ENCODE measurements at places on chromosomes 16 and 17.
A peak's percentile ranks its signal among the peaks of the same experiment; 100 is the strongest.

GRCh38 chr17:2030779-2031163 lies 818 bp downstream of the DPH1 start:
- DNase-seq: no peak

- peak; percentile 61 for DNase-seq
Observed at GRCh38 chr16:29662729-29663015, 375 bp upstream of the SPN start.

GRCh38 chr17:13086142-13086769 lies 68.4 kb upstream of the ELAC2 start:
- no peak for DNase-seq

GRCh38 chr17:56142781-56143180 lies 10.5 kb upstream of the ANKFN1 start:
- no peak for DNase-seq

- DNase-seq: no peak
Observed at GRCh38 chr17:50640686-50641351, 6.1 kb downstream of the ABCC3 start.

DNA sequence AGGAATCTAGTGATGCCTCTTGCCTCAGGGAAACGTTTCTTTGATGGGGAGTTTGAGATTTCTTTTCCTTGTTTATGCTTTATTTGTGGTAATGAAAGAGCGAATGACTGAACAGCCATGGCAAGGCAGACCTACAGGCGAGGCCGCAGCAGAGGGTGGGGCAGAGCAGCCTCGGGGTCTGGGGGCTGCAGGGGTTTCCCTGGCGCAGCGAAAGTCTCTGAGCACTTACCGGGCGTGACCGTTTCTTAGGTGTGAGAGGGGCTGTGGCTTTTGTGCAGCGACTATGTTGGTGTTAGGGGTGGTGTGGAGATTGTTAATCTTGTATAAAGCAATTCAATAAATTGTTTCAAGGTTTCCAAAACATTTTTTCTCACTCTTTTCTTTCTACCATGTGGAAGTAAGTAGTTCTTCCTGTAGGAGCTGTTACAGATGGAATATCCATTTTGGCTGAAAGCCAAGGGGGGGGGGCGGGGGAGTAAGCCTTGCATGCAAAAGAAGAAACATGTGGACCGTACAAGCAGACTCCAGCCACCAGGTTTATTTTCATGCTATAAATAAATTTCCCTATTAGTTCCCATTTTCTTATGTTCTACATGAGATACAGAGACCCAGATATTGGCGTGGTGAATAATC lies 34.8 kb downstream of the UBN1 start:
- no peak for DNase-seq

DNA sequence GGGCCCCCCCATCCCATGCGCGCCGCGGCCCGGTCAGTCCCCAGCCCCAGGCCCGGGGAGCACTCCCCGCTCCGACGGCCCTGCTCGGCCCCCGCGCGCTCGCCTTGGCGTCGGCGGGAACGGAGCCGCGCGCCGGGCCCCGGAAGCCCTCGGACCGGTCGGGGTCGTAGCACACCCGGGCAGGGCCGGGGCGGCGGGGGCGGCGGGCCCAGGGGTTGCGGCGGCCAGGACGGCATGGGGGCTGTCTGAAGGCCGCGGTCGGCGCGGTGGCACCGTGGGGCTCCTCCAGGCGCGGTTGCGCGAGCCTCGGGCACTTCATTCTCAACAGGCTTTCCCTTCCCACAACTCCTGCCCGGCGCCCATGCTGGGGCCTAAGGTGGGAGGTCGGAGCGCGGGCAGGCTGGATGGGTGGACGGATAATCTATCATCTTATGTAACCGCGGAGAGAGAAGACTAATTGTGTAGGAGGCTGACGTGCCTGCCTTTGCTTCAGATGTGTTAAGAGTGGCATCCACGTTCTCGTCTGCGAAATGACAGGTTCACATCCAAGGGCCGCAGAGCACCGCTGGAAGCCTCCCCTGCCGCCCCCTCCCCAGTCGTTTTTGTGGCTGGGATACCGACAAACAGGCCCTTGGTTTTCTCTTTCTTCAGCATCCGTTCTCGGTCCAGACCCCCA lies 708 bp downstream of the BAIAP2 start:
- no peak for DNase-seq

DNA sequence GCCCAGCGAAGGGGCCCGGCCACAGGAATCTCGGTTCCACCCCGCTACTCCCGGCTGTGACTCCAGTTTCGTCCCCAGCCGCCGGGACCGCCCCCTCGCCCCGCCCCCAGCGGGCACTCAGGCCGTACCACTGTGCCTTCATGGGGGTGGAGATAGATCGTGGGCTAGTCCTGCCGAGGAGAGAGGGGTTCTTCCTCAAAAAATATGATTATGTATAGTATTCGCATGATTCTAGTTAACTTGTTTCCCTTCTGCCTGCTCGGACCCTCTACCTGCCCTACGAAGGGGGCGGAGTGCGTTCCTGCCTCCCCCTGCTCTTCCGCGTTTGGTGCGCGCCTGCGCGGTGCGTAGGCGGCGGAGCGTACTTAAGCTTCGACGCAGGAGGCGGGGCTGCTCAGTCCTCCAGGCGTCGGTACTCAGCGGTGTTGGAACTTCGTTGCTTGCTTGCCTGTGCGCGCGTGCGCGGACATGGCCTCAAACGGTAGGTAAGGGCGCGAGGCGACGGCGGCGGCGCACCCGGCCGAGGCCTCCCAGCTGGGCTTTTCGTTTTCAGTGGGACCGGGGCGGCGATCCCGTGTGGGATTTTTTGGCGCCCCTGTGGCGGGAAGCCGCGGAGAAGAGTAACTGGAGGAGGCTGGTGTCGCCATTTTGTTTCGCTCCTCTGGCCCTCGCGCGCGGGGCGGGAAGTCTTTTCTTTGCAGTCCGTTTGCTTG lies at the start of gene FUS:
TSS of gene FUS (plus strand) at position 393 of the 713 bp plus-strand sequence. CDS start at position 469, 76 bp downstream.
- DNase-seq: peak; percentile 91

GRCh38 chr17:63478814-63479494 lies 2.1 kb downstream of the ACE start:
- peak; percentile 83 for DNase-seq

GRCh38 chr17:65918500-65918899 lies 273.4 kb downstream of the CEP112 start:
- no peak for DNase-seq

GRCh38 chr16:50644729-50645128 lies 36.4 kb downstream of the SNX20 start:
- DNase-seq: peak; percentile 63

DNA sequence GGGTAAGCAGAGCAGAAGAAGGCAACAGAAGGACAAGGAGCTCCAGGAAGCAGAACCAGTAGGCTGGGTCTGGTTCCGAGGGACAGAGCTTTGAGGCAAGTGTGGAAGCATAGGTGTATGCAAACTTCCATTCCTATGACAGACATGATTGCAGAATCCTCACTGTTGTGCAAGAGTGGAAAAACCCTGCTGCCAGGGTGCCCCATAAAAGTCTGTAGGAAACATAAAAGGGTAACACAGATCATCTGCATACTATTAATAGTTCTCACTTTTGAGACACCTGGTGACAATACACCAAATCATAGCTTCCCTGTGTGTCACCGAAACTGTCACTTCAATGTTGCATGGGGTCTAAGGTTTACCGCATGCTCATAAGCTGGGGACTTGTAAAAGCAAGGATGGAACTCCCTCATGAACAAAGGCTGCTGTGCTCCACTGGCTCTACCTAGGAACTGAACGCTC lies 39.7 kb downstream of the ARHGAP17 start:
- no peak for DNase-seq

DNA sequence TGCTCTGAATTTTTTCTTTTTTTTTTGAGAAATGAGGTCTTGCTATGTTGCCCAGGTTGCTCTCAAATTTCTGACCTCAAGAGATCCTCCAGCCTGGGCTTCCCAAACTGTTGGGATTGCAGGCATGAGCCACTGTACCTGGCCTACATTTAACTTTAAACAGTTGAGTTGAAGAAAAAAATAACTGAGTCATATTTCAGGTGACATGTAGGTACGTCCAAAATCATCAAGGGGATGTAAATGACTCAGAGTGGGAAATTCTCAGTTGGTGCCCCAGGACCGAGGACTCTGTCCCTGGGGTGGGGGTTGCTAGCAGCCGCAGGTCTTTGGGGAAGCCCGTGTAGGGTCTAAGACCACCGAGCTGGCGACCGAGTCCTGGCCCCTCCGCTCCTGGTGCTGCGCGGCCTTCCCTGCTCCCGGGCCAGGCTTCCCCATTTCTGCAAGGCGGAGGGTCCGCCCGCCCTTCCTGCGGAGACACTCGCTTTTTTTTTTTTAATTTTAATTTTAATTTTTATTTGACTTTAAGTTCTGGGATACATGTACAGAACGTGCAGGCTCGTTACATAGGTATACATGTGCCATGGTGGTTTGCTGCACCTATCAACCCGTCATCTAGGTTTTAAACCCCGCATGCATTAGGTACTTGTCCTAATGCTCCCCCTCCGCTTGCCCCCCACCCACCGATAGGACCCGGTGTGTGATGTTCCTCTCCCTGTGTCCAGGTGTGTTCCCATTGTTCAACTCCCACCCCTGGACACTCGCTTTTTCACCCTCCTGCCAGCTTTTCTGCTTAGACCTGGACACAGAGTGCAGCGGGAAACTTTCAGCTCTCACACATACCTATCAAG lies 12.7 kb upstream of the N4BP1 start:
- no peak for DNase-seq

GRCh38 chr16:20628213-20628612 lies 52.0 kb upstream of the ACSM2B start:
- DNase-seq: no peak

GRCh38 chr17:1110862-1111598 lies 68.8 kb downstream of the ABR start:
- peak; percentile 30 for DNase-seq

GRCh38 chr16:81832801-81833547 lies 53.9 kb downstream of the PLCG2 start:
- DNase-seq: no peak

- DNase-seq: no peak
Observed at GRCh38 chr16:80996688-80997138, 10.0 kb downstream of the CMC2 start.

DNA sequence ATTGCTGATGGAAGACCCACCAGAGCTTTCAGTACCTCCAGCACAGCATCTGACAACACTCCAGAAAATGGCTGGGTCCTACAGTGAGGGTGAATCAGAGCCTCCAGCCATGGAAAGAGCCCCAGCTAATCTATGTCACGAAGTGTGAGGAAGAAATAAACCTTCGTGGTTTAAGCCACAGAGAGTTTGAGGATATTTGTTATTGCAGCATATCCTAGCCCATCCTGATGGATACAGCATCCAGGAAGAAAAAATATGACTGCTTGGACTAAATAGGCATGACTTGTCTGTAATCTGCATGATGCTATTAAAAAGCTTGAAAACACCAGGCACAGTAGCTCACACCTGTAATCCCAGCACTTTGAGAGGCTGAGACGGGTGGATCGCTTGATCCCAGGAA lies 13.3 kb upstream of the CCL17 start:
- DNase-seq: no peak

DNA sequence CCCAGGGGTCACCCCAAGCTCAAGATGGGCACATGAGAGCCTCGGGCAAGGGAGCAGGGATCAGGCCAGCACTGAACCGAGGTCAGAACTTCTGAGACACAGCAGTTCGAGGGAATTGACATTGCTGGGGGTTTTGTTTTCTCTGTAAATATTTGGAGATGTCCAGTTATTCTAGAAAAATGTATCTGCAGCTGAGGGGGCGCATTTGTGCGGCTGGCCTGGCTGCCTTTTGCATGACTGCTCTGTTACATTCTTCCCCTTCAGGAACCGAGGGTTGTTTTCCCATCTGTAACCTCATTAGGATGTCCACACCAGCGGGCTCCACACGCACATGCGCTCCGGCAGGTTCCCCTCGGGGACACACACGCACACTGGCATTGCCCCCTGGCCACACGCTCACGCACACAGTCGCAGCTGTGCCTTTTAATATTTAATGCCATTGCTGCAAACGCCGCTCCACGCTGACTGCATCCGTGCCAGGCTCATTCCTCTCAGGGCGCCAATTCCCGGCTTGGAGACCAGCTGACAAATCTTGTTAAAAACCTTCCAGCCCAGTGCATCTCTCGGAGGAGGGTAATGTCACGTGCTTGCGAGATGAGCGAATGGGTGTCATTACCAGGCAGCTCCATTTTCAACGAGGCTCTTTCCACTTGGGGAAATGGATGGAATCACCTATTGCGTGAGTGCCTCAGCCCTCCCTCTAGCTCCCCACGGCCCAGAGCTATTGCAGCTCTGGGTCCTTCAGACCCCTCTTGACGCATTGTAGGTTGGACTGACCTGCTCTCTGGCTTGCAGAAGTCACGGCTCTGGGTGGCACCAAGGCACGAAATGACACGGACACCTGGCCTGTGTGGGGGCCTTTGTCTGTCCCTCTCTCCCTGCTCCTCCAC lies 13.1 kb downstream of the CCR7 start:
- DNase-seq: peak; percentile 53

GRCh38 chr16:58415003-58415402 lies 22.7 kb downstream of the GINS3 start:
- no peak for DNase-seq

GRCh38 chr17:50386510-50386909 lies 10.8 kb downstream of the LRRC59 start:
- DNase-seq: no peak

GRCh38 chr16:77336637-77337036 lies 98.2 kb downstream of the ADAMTS18 start:
- no peak for DNase-seq

DNA sequence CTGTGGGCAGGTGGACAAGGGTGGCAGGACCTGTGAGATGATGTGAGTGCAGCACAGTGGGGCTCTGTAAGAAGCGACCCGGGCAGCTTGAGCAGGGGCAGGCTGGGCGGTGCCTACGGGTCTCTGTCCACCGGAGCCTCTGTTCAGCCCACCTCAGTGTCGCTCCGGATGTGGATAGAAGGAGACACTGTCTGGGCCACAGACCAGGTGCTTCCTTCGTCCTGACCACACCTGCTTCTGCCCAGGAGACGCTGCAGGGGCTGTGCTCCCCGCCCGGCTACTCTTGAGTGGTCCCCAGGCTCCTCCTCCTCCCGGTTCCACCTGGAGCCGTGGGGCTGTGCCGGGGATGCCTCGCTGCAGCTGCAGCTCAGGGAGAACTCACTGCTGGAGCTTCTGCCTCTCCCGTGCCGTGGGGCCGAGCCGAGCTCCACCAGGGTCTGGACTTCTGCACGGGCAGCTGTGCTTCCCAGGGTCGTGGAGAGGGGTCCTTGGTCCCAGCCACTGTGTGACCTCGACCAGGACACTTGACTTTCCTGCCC lies 21.5 kb downstream of the METRNL start:
- DNase-seq: no peak
